ENCODE measurements at places on chromosomes 7 and 10.

DNA sequence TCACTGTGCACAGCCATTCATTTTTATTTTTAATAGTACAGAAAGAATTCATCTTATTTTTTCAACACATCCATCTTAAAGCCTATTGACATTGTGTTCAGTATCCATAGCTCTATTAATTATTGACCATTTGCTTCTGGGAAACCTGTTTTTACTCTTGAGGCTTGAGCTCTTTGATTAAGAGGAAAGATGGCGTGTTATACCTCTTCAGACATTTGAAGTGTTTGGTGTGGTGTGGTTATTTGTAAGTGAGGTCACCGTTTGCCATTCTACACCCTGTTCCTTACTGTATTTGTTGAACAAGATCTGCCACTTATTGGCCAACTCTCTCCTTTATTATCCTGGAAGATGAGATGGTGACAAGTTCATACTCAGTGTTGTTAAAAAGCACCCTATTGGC lies 18.4 kb downstream of the C7orf57 start:
- no peak for DNase-seq

DNA sequence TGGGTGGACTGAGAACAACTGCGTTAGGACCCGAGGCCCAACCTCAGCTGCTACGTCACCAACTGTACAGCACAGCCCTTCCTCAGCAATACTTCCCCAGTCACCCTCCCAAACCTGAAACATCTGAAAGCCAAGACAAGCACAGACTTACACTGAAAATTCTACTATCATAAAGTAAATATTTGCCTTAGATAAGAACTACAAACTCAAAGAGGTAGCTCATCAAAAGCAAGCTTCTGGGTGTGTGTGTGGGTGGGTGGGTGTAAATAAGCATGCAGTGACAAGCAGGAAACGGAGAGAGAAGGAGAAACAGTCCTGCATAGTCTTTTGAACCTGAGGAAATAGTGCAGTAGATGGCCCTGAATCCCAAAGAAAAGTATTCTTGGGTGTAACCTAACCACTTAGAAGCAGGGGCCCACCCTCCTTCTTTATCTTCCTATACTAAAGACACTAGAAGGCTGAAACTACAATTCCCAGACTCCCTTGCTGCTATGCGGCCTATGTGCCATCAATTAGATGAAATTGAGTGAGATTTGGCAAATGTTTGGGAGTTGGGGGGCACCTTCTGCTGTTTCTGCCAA lies 18.7 kb downstream of the SLC25A13 start:
- no peak for DNase-seq

DNA sequence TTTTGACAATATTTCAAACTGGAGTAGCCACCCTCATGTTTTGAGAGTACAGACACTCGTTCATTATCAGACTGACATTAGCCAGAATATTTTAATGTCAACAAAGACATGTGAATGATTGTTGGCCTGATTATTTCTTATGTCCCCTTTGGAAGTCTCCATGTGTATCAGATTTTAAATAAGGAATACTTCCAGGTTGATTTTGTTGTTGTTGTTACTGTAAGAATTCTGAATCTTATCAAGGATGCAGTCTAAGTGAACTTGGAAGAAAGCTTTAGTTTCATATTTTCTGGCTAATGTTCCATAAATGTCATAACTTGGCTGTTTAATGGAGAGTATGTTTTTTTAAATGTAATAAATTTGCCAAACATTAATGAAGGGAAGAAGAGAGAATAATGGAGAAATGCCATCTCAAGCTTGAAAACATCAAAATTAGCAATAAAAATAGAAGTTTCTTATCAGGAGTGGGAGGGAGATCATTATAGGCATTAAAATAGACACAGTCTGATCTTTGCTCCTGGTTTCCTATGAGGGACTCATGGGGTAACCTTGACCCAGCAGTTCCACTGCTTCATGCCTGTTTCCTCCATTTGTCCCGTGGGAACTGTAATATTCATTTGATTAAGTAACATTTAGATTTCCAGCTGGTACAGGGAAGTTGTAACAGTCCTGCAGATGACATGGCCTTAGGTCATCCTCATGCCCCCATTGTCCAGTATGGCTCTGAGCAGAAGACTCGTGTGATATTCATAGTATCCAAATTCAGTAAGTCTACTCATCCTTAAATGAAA lies 122.4 kb upstream of the KIAA1217 start:
- DNase-seq = no peak

- DNase-seq = peak; percentile 64
Observed at GRCh38 chr10:95445223-95445836, 115.8 kb downstream of the SORBS1 start.

GRCh38 chr10:84375011-84375410 lies 46.6 kb downstream of the CCSER2 start:
- DNase-seq = no peak

DNA sequence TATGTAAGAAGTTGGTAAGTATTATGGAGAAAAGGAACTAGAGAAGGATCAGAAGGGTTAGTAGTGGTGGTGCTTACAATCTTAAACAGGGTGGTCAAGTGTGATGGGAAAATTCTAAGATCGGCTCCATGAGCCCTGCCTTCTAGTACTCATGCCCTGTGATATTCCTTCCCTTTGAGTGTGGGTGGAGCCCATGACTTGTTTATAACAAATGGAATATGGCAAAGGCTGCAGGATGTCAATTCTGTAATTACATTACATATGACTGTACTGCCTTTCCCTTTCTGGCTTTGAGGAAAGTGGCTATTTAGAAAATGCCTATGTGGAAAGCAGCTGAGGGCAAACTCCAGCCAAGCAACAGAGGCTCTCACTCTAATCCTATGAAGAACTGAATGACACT lies 309.6 kb downstream of the AGMO start:
- DNase-seq = no peak

DNA sequence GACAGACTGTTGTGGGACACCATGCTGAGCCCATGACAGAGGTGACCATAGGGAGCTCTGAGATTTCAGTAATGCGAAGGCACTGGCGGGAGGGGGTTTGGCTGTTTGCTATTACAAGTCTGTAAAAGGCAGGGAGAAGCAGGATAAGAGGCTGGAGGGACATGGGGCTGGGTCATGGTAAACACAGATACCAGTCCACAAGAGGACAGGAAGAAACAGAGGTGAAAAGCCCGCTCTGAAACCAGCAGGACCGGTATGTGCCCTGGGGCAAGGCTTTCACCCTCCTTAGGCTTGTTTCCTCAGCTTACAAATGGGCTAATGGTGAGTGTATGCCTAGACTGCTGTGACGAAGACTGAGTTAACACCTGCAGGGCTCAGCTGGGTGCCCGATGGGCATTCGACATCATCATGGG lies 34.1 kb downstream of the ANXA11 start:
- peak; percentile 77 for DNase-seq

GRCh38 chr7:140901941-140902302 lies 22.8 kb downstream of the BRAF start:
- no peak for DNase-seq

GRCh38 chr10:129977794-129978193 lies 13.7 kb upstream of the EBF3 start:
- DNase-seq = no peak

DNA sequence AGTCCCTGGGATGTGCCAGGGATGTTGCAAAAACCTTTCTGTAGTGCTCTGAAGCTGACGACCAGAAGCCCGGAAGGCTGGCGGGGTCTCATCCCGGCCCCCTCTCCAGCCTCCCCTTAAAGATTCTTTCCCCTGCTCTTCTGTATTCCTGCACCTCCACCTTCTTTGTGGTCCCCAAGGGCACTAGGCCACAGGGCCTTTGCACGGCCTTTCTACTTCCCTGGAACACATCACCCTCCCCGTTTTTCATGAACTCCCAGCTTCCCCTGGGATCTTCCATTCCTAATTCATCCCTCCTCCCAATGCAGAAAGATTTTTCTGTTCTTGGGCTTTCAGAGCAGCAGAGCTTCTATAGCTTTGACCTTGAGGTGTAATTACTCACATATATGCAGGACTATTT lies 127.0 kb downstream of the CDH23 start:
- DNase-seq = no peak

DNA sequence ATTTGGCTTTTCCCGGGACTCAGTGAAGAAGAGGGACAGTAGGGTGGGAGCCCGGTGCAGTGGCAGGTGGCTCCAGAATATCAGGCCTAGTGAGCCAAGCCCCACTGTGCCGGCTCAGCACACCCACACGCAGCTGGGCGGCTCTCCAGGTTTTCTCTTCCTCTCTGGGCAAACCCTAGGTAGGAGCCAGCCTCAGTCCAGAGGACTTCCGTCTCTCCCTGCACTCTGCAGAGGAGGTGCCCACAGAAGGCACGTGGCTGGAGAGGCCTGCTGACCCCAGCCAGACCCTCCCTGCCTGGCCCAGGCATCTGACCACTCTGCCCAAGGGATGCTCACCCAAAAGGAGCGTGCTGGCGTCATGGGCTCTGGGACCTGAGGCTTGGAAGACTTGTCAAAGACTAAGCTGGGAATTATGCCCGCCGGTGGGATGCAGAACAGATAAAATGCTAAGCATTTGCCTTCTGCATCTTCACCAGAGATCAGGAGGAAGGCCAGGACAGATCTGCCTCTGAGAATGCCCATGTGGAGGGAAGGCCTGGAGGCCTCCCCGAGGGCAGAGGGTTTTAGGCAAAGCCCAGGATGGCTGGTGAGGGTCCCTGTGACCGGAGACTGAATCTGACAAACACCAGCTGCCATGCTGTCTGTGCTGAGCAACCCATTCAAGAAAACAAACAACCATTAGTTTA lies 40.2 kb downstream of the TCERG1L start:
- no peak for DNase-seq
